ENCODE measurements at places on chromosomes 5 and 9.

- ATAC-seq: no peak
Measured at GRCh38 chr9:17613758-17614157, 34.9 kb downstream of the SH3GL2 start.

DNA sequence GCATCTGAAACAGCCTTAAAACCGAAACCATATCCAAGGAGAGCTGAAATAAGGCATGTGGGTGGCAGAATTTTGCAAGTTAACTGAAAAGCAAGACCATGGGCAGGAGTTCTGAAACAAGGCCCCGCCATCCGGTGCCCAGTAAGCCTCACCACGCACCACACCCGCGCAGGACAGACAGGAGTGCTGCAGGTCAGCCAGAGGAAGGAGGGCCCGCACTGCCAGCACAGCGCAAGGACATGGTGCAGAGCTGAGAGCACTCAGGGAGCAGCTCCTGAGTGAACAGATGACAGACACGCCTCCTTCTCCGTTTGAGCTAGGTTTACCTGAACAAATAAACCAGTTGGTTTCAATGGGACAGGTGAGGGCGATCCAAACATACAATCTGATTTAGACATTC is 16.5 kb upstream of the ISCA1 start:
- ATAC-seq: no peak

DNA sequence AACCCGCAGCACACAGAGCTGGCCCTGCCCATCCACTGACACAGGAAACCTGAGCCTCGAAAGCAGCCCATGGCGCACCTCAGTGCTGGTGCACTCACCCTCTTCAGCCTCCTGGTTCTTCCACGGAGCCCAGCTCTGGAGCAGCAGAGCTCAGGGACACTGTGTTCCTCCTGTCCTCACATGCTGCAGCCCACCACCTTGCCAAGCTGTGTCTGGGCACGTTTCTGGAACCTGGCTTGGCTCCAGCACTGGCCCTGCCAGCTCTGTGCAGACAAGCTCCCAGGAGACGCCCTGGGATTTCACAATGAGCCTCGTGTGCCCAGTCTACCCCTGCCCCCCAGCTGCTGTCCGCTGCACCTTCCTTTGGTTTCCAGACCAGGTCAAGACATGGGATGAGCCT is 119.5 kb downstream of the SYK start:
- ATAC-seq: no peak

DNA sequence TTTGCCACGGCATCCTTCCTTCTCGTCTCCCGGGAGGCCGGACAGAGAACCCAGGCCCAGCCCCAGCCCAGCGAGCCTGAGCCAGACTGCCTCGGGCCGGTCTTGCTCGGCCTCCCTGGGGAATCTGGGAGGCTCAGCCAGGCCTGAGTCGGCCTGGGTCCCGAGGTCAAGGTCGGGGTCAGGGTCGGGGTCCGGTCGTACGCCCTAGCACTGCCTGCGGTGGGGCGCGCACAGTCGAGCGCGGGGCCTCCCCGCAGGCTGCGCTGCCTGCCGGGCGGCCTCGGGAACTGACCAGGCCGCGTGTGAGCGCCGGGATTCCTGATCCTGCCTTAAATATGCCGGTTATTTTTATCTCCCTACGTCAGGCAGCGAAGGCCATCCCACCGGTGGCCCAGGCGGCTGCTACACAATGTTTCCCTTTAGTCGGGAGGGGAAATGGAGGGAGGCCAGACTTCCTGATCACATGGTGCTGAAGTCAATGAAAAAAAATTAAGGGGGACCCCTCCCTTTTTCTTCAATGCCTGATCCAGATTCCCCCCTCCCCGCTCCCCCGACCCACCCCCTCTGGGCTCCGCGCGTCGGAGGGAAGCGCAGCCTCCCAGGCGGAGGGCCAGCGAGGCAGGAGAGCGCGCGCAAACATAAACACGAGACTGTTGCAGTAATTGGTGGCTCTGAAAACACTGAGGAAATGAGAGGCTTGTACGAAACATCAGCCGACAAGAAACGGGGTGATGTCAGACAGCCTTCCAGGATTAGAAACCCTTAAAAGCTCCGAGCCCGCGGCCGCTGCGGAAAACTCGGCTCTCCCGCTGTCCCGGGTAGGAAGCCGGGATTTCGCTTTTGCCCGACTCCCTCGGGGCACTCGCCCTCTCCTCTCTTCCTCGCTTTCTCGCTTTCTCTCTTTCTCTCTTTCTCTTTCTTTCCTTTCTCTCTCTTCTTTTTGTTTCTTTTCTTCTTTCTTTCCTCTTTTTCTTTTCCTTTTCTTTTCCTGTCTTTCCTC is 148.2 kb upstream of the KLF4 start:
- ATAC-seq: no peak

DNA sequence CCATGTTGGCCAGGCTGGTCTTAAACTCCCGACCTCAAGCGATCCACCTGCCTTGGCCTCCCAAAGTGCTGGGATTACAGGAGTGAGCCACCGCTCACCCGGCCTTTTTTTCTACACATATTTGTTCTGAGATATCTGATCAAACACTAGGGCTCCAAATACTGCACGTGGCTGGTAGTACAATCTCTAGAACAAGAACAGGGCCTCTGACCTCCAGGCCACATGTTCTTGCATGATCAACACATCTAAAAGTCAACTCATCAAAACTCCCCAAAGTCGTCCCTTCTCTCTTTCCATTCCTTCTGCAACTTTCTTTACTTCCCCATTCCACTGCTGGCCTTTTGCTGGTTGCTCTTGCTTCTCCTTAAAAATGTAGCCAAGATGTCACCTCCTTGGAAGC is 113.3 kb upstream of the LHFPL2 start:
- no peak for ATAC-seq

DNA sequence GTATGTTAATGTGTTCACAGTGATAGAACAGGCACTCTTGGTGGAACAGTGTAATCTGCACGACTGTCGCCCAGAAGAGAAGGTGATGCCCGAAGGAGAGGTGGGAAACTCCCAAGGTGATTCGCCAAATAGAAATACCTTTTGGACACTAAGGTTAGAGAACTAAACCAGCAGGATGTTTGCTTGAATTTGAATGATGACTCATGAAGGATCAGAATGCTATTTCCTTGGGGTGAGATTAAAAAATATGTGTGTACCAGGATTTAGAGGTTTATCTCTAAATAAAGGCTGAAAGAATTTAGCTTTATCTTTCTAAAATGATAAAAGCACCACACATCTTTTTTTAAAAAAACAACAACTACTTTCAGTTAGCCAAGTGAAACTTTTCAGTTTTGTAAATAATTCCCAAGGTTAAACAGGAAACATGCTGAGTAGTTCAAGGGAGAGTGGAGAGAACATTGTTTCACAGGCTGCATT is 297.4 kb upstream of the TAS2R1 start:
- ATAC-seq: no peak

DNA sequence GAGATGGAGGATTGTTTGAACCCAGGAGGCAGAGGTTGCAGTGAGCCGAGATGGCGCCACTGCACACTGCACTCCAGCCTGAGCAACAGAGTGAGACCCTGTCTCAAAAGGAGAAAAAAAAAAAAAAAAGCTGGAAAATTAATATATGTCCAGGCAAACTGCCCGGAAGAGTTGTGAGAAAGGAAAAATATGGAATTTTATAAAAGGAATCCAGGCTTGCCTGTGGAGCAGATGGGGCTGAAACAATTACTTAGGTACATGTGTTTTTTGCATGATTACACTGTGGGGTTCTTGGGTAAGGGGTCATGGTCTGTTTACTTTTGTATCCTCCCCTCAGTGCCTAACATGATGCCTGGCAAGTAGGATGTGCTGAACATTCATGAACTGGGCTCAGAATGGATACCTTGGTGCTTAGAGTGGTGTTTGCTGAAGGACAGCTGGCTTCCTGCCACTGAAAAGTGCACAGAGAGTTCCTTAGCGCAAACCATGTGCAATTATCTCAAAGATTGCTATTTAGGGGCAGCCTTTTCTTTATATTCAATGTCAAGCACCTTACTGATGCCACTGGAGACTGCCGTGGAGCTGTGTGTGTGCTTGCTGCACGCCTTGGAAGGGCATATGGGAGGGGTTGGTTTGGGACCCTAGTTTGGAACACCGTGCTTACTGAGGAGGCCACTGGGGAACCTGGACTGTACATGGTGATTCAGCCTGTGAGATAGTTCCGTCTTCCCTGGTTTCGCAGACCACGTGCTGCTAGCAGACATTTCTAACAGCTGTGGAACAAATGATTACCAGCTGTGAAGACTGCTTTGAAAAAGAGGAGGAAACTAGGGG is 78.4 kb downstream of the MAP1B start:
- ATAC-seq: no peak

- peak; percentile 67 for ATAC-seq
Measured at GRCh38 chr9:94639061-94639998, at the start of gene FBP1. FBP1 (minus strand) TSS chr9:94639518; CDS start chr9:94639310, 208 bp downstream.

- ATAC-seq: no peak
Measured at GRCh38 chr5:115132465-115132864, 37.2 kb downstream of the TRIM36 start.

DNA sequence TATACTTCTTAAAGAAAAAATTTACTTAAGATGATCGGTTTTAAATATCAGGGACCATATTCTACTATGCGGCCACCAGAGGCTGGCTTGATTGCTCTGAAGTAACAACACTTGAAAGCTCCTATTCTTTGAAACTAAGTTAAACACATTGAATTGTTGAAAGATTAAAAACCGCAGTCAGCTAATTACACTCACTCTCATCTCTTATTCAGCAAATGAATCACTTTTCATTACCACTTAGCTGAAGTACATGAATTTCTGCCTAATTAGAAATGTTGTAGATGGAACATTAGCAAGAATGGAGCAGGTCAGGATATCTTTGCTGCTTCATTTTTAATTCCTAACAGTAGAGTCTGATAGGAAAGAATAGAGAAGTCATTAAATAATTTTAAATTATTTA is 42.3 kb downstream of the LSM11 start:
- ATAC-seq: no peak

DNA sequence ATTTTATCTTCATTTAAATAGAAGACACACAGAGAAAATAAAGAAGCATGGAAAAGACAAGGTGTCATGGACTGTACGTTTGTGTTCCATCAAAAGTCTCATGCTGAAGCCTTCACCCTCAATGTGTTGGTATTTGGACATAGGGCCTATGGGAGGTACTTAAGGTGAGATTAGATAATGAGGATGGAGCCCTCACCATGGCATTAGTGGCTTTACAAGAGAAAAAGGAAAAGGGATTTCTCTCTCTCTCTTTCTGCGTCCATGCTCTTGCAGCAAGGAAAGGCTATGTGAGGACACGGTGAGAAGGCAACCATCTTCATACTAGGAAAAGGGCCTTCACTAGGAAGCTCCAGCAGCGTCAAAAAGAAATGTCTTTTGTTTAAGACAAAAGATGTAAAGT is 797.0 kb upstream of the CDH10 start:
- no peak for ATAC-seq

GRCh38 chr9:137816531-137817235 is 60.9 kb upstream of the CACNA1B start:
- no peak for ATAC-seq

- no peak for ATAC-seq
Measured at GRCh38 chr5:113760486-113760885, 247.0 kb downstream of the YTHDC2 start.

DNA sequence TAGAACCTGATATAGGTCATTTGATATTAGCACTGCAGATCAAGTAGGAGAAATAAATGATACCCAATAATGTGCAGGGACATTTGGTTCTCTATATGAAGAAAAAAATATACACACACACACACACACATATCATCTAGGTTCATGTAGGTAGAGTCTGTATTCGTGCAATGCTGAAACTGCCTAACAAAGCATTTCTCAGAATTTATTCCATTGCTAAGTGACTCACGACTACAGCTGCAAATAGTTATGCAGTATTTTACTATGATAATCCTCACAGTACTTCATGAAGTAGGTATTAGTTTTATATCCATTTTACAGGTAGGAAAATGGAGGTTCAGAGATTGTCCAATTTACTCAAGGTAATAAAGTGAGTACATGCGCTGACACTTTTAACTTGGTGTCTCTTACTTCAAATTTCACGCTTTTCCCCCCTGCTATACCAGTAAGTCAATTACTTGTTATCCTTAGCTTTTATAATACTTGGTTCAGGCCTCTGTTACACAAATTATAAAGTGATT is 2.4 kb downstream of the GIN1 start:
- no peak for ATAC-seq

- ATAC-seq: no peak
Measured at GRCh38 chr9:98345011-98345410, 89.6 kb upstream of the TBC1D2 start.

- ATAC-seq: no peak
Measured at GRCh38 chr9:115551396-115551795, 433.4 kb upstream of the TNC start.

GRCh38 chr5:171188016-171188415 is 121.0 kb upstream of the TLX3 start:
- no peak for ATAC-seq

GRCh38 chr5:55484531-55484930 is 50.2 kb downstream of the PLPP1 start:
- no peak for ATAC-seq

DNA sequence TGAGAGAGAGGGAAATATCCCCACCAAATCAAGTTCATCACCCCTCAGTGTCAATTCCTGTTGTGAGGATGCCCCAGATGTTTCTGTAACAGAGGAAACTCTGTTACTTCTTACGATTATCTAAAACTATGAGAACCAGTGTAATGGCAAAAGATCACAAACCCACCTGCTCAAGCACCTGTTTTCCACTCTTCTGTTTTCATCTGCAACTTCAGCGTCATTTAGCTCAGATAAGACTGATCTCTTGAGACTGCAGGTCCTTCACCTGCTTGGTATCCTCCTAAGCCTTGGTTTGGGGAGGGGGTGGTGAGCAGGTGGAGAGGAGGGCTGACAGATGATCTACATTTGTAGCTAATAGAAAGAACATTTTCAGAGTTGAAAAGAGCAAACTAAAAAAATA is 229.3 kb downstream of the SLF1 start:
- no peak for ATAC-seq

GRCh38 chr9:117873664-117874063 is 169.5 kb downstream of the TLR4 start:
- ATAC-seq: no peak

GRCh38 chr5:52728686-52729085 is 59.0 kb upstream of the ITGA1 start:
- ATAC-seq: no peak

- ATAC-seq: no peak
Measured at GRCh38 chr5:178637356-178638074, 10.7 kb upstream of the CLK4 start.

DNA sequence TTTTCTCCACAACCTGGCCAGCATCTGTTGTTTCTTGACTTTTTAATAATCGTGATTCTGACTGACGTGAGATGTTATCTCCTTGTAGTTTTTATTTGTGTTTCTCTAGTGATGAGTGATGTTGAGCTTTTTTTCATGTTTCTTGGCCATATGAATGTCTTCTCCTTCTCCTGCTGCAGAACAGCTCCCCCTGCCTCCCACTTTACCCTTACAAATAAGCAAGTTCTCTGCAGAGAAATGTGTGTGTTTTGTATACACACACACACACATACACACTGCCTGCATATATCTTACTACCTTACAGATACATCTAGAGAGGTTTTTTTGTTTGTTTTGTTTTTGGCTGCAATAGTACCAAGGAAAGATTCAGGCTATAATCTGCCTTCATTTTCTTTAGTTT is 88.7 kb upstream of the PHF24 start:
- no peak for ATAC-seq

GRCh38 chr9:8895106-8895860 is 1095.7 kb upstream of the DMAC1 start:
- ATAC-seq: no peak

Data from activated CD4-positive, CD25-positive, alpha-beta regulatory T cell treated with anti-CD3 and anti-CD28 coated beads, Interleukin-2, amount 50 U/mL, for 24 hours (primary cell).